Stimulated activated CD8-positive, alpha-beta memory T cell treated with anti-CD3 and anti-CD28 coated beads, Interleukin-4, amount 100 ng/mL, for 1 hour (primary cell): ENCODE measurements at places on chromosomes 5 and 9.

- peak; percentile 37 for DNase-seq
Measured at GRCh38 chr5:177362610-177363507, 5.1 kb downstream of the RGS14 start.

DNA sequence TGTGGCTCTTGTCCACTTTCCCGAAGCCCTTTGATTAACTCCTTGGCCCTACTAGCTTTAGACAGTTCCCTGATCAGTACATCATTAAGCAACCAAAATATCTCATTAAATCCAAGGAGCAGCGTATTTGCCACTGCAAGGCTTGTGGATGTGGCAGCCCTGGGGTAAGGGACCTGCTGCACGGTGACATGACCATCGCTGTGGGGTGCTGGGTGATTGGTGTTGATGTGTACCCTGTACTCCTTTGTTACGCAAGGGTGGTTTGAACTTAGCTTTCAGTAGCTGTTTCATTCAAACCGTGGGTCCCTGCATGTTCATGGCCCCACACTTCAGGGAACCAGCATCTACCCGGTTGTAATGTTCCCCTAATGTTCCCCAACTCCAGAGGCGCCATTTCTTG is 41.0 kb downstream of the OTULIN start:
- no peak for DNase-seq

DNA sequence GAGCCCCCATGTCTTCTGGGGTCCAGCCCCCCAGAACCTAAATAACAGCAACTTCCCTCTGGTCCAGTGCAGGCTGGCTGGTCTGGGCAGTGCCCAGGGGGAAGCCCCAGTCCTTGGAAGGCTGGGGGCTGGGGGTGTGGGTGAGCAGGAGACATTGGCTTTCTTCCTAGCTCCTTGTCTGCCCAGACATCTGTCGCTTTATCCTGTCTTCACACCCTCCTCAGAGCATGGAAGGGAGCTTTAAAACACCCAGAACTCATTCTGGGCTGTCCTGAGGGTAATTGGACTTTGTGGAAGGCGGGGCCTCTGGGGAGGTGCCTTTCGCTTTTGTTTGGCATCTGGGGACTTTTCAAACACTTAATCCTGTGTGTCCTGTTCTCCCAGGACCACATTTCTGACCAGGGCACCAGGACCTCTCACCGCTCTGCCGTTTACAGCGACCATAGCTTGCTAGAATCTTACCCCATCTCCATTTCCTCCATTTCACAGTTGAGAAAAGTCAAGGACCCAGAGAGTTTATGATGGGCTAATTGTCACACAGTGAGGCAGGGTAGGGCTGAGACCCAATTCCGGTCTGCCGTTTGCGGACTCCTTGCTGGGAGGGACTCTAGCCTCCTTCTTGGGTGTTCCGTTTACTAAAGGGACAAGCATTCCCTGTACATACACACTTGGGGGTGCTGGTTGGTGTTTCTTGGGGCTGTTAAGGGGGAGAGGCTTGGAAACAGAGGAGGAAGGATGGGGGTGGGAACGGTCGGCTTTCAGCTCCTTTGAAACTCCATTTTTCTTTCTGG is 1.1 kb downstream of the GSN start:
- no peak for DNase-seq

DNA sequence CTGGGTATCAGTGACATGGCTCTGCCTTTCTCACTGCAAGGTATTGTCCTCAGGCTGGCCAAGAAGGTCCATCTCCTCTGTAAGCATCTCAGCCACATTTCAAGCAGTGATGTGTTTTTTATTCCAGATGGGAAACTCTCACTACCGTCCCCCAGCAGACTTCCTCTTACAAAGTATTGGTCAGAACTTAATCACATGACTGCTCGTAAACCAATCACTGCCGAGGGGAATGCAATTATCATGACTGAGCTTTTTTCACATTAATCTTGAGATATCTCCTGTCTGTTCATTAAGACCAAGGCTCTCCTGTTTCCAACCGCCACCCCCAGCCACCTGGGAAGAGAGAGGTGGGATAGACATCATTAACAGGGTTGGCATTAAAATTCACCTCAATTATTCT is 76.4 kb downstream of the BNC2 start:
- no peak for DNase-seq

GRCh38 chr5:177552839-177553455 is 1.4 kb downstream of the FAM193B start:
- no peak for DNase-seq

DNA sequence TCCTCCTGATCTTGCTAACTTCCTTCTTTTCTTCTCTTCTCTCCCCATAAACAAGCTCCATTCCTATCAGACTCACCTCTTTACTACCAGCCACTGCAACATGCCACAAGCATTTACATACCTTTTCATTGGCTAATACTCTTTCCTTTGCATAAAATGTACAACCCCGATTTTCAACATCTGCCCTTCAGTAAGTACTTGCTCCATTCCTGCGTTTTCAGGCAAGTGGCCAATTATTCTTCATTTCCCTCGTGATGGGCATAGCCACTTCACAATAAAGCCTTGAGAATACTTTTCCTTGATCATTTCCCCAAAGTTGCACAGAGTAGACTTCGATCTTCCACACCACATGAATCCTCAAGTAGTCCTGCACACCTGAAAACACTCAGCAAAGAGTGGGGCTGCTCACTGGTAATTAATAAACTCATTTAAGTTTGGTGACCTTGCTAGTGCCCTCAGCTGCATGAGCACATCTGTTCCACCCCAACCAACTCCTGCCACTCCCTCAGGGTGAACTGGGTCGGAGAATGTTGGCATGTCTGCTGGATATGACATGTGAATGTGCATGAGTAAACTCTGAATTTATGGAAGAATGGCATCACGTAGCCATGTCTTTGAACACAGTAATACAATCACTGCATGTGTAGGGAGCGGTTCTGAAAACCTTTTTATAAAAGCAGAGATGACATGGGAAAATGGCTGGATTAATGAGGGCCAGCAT is 535.8 kb downstream of the SEMA5A start:
- DNase-seq: no peak

DNA sequence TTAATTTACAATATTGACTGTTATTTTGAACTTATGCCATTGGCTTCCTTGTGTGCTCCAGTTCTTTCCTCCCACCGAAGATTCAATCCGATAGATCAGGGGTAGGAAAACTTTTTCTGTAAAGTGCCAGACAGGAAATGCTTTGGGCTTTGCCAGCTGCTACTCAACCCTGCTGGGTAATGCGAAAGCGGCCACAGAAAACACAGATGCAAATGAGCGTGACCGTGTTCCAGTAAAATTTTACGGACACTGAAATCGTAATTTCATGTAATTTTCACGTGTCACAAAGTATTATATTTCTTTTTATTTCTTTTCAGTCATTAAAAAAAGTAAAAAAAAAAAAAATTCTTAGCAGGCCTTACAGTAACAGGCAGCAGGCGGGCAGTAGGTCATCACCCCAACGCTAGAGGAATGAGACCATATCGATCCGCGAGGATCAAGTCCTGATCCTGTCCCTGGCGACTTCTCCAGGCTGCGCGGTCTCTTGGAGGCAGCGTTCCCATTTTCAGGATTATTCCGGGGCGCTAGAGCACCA is 599 bp downstream of the NMRK1 start:
- DNase-seq: no peak

- DNase-seq: no peak
Measured at GRCh38 chr5:44278469-44278868, 110.8 kb downstream of the FGF10 start.

DNA sequence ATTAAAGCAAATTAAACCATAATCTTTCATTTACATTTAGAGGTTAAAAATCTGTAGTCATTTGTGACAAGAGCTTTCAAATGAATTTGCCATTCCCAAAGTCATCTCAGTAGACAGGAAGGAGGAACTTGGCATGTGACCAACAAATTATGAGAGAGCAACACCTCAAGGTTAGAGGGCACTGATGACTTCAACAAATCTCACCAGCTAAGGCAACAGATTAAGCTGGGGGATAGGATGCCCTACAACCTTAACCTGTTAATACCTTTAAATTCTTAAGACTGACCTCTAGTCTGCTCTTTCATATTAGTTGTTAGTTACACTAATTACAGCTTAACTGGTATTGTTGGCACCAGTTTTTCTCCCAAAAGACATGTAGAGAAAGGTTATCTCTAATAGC is 18.4 kb downstream of the POU5F2 start:
- no peak for DNase-seq

- DNase-seq: no peak
Measured at GRCh38 chr9:136129176-136129575, 10.5 kb upstream of the TMEM250 start.

DNA sequence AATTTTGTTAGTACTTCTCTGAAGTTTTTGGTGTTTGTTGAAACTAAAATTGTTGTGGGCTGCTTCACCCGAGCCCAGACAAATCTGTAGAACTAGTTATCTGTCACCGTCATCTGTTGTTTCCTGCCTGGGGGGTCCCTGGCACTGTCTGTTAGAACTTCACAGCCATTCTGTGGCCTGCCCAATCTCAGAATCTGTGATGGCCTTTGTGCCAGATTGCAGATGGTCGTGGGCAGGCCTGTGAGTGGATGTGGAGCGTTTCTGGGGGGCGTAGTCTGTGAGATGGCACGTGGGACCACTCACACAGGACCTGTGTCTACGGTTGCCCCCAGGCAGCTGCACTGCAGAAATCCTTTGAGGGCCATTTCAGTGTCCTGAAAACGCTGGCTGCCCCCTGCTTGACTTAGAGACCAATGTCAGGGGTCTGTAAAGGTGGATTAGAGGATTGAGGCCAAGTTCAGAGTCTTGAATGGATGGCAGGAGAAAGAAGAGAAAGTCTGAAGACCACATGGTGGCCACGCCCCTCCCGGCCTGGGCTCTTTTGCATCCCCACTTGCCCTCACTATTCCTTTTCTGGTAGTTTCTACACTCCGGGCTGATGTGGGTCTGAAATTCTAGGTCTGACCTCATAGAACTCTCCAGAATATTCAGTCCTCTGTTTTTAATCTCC is 38.3 kb downstream of the TRIO start:
- DNase-seq: no peak

DNA sequence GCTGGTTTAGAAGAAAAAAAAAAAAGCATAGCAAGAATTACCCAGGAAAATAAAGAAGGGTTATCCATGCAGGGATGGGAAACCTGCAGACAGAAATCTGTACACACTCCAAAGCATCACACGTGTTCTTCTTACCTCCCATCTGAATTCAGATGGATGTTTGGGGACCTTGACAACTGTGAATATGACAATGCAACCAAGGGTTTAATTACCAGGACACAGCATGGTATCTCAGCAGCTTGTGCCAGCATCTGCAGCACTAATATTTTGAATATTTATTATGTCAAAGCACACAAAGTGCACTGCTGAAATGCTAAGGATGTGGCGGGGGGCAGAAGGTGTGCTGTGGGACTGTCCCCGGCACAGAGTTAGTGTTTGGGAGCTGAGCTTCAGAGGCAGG is 47.9 kb downstream of the SLIT3 start:
- DNase-seq: no peak

DNA sequence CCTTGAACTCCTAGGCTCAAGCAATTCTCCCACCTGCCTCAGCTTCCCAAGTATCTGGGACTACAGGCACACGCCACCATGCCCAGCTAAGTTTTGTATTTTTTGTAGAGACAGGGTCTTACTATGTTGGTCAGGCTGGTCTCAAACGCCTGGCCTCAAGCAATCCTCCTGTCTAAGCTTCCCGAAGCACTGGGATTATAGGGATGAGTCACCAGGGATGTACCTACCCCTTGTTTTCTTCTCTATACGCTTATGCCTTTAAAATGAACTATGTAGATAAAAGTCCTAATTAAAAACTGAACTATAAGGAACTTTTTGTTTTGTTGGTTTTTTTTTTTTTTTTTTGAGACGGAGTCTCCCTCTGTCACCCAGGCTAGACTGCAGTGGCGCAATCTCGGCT is 25.8 kb downstream of the UIMC1 start:
- DNase-seq: no peak

GRCh38 chr5:156591631-156592030 is 258.5 kb upstream of the PPP1R2B start:
- DNase-seq: no peak

DNA sequence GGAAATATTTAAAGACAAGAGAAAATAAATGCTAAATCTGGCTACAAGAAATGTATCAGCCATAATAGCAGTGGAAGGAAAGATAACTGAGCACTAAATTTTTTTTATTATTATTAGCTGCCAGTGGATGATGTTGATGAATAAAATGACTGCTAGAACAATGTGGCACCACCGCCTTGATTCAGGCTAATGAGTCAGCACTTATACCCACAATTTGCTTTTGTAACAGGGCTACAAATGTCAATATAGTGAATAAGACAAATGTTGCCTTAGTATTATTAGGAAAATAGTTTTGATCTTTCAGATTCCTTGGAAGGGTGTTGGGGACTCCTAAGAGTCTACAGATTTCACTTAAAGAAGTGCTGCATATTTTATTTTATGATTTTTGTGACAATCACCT is 555.2 kb upstream of the GRAMD2B start:
- no peak for DNase-seq

DNA sequence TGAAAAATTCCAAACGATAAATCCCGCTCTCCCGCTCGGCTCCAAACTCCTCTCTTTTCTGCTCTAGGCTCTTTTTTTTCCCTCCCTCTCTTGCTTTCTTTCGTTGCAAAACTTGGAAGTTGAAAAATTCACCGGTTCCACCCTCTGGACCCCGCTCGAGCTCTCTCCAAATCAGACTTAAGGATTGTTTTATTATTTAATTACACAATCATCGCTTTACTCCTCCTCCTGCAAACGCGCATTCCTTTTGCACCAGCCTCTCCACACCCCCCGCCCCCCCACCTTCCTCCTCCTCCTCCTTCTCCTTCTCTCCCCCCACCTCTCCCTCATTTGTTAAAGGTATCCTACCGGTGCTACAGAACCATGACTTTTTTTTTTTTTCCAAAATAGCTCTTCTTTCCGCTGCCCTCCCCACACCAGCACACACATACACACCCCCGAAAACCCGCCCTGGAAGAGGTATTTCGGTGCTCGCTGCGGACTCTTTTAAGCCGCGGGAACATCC is 535 bp upstream of the NFIB start:
- no peak for DNase-seq

GRCh38 chr5:59988396-59988795 is 94.9 kb upstream of the PDE4D start:
- no peak for DNase-seq

- DNase-seq: no peak
Measured at GRCh38 chr5:75140277-75140676, 87.9 kb upstream of the GCNT4 start.

GRCh38 chr5:97434021-97434420 is 251.0 kb upstream of the RIOK2 start:
- no peak for DNase-seq

DNA sequence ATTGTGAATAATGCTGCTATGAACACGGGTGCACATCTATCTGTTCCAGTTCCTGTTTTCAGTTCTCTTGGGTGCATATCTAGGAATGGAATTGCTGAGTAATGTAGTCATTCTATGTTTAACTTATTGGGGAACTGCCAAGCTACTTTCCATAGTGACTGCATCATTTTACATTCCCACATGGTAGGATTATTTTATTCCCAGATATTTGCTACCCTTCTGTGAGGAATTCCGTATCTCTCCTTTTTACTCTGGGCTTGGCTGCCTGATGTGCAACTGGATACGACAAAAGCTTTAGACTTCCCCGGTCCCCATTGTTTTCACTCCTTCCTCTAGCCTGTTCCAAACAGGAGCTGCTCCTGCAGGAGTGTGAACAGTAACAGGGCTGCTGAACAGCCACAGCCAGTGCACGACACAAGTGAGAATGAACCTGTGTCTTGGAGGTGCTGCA is 7.2 kb downstream of the TAS2R1 start:
- no peak for DNase-seq

GRCh38 chr5:164217464-164217863 is 712.0 kb downstream of the MAT2B start:
- no peak for DNase-seq

GRCh38 chr5:35357973-35358372 is 127.7 kb upstream of the PRLR start:
- DNase-seq: no peak
